ENCODE measurements at places on chromosomes 6 and 20.

- no peak overlapping the region for H3K4me3 ChIP-seq
- H3K36me3 ChIP-seq: no peaks in the 10 kb centered on the region
- no peaks in the 10 kb centered on the region for H3K27me3 ChIP-seq
- H3K27ac ChIP-seq: no peak overlapping the region
- no peaks in the 10 kb centered on the region for H3K4me1 ChIP-seq
These were observed 145.7 kb downstream of the RIMS1 start for GRCh38 chr6:72032086-72032485.

DNA sequence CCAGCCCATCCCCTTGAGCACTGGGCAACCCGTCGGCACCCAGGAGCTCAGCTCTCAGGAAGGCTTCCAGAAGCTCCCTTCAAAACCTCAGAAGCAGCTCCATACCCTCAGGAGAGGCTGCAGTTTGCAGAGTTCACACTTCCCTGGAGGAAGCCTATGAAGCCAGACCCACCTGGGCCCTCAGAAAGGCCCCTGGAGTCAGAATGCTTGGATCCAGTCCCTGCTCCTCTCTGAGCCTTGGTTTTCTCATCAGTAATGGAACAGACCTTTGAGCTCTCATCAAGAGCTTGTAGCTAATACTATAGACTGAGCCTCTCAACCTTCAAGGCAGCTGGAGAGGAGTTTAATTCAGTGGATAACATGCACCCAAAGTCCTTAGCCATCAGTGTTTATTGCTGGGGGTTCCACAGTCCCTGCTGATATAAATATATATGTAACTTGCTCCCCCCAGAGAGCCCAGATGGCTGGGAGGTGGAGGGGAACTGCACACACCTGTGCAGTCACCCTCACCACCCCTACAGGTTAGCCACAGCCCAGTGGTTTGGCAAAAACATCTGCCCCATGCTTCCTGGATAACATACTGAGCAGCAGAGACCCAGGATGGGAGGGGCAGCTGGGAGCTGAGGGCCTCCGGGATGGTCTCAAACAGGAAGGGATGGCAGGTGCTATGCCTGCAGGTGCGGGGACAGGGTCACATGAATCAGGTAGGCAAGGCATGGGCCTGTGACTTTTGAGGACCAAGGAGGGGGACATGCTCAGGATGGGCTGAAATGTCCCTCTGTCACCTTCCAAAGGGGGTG is 120.1 kb downstream of the SNX5 start:
- H3K4me1 ChIP-seq: peaks cover 23% of the 10 kb centered on the region
- no peak overlapping the region for H3K4me3 ChIP-seq

DNA sequence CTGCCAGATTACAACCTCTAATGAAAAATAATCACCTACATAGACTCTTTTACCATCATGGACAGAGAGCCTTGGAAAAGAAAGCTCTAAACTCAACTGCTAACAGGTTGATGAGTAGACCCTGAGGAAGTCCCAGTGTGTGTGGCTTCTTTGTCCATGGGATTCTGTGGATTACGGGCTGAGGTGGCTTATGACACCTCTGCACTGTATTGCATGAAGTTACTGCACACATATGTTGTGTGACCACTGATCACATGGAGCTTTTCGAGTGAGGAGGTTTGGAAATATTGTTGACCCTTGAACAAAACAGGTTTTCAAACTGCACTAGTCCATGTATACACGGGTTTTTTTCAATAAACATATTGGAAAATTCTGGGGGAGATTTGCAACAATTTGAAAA is 124.4 kb downstream of the RIN2 start:
- no peak overlapping the region for H3K4me3 ChIP-seq
- H3K4me1 ChIP-seq: no peaks in the 10 kb centered on the region
- H3K27me3 ChIP-seq: no peaks in the 10 kb centered on the region
- no peaks in the 10 kb centered on the region for H3K36me3 ChIP-seq

GRCh38 chr6:12508553-12508952 is 208.0 kb upstream of the PHACTR1 start:
- no peak overlapping the region for H3K4me3 ChIP-seq
- peaks cover 19% of the 10 kb centered on the region for H3K27me3 ChIP-seq
- no peak for ATAC-seq
- no peaks in the 10 kb centered on the region for H3K4me1 ChIP-seq

GRCh38 chr6:4563156-4563555 is 213.0 kb upstream of the CDYL start:
- ATAC-seq: no peak
- peaks cover 5% of the 10 kb centered on the region for H3K27me3 ChIP-seq
- no peak overlapping the region for H3K4me3 ChIP-seq
- no peaks in the 10 kb centered on the region for H3K4me1 ChIP-seq

DNA sequence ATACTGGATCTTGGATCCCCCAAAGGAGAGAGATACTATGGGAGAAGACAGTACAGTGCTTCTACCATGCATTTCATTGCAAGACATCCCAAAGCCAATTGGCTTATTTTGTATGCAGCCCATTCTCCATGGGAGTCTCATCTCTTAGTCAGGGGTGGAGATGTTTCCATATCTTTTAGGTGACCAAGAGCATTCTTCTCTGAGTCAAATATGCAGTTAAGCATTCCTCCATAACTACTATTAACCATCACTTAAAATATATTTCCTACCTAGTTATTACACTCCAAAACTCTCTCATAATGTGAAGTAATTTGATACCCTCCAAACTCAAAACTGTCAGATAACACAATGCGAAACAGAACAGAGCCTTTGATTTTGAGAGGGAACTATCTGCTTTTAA is 542.6 kb downstream of the HDGFL1 start:
- H3K36me3 ChIP-seq: no peaks in the 10 kb centered on the region
- no peak overlapping the region for H3K27ac ChIP-seq
- no peak for ATAC-seq
- H3K4me3 ChIP-seq: no peak overlapping the region
- no peaks in the 10 kb centered on the region for H3K27me3 ChIP-seq
- no peaks in the 10 kb centered on the region for H3K4me1 ChIP-seq

DNA sequence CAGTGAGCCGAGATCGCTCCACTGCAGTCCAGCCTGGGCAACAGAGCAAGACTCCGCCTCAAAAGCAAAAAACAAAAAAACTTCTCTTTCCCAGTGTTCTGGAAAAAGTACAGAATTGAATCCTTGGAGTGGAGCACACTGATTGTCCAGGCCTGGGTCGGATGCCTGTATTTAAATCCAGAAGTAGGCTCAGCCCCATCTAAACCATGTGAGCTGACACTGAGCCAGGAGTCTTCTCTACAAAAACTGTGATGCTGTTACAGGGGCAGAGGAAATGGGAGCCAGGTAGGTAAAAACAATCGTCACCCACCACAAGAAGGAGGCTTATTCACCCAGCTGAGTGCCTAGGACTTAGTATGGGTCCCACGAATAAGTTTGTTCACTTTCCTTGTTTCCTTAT is 43.0 kb upstream of the PTPN1 start:
- H3K36me3 ChIP-seq: no peaks in the 10 kb centered on the region
- peaks cover 11% of the 10 kb centered on the region for H3K4me1 ChIP-seq
- no peak for ATAC-seq
- no peak overlapping the region for H3K4me3 ChIP-seq
- H3K27ac ChIP-seq: no peak overlapping the region
- H3K27me3 ChIP-seq: no peaks in the 10 kb centered on the region

GRCh38 chr6:105345506-105345905 is 57.4 kb downstream of the PREP start:
- no peaks in the 10 kb centered on the region for H3K27me3 ChIP-seq
- peaks cover 7% of the 10 kb centered on the region for H3K4me1 ChIP-seq
- peaks cover 79% of the 10 kb centered on the region for H3K36me3 ChIP-seq
- no peak overlapping the region for H3K4me3 ChIP-seq
- ATAC-seq: no peak
- no peak overlapping the region for H3K27ac ChIP-seq

DNA sequence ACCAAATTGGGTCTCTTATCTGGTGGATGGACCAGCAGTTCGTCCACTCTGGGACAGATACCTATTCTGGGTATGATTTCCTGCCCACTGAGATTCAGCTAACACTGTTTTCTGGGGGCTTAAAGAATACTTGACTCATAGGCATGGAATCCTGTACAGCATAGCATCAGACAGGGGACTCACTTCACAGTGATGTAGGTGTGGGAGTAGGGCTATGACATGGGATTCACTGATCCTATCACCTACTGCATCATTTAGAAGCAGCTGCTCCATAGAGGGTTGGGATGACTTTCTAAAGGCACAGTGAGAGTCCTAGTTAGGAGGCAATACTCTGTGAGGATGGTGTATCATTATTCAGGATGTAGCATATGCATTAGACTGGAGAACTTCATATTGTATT is 74.5 kb upstream of the AHI1 start:
- no peak overlapping the region for H3K4me3 ChIP-seq
- no peak for ATAC-seq
- H3K36me3 ChIP-seq: no peaks in the 10 kb centered on the region
- H3K4me1 ChIP-seq: no peaks in the 10 kb centered on the region

GRCh38 chr6:49415358-49415757 is 47.7 kb downstream of the MMUT start:
- no peak overlapping the region for H3K4me3 ChIP-seq
- H3K27ac ChIP-seq: no peak overlapping the region
- H3K4me1 ChIP-seq: no peaks in the 10 kb centered on the region
- peaks cover 9% of the 10 kb centered on the region for H3K27me3 ChIP-seq
- no peaks in the 10 kb centered on the region for H3K36me3 ChIP-seq

DNA sequence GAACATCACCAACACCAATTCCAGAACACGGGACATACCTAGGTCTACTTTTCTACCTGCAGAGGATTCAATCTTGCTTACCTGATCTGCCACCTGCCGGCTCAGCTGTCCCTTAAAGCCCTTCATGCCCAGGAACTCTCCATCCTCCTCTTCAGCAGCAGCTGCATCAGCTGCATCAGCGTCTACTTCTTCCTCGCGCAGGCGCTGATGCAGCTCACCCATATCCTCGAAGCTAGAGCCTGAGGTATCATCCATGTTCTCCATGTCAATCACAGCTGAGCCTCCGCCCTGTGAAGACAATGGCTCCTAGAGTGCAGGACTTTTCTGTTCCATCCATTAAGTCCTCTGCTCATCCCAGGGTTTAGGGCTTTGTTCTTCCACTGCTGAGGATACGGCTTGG is 918 bp downstream of the YIPF3 start:
- no peak overlapping the region for H3K27ac ChIP-seq
- no peaks in the 10 kb centered on the region for H3K36me3 ChIP-seq
- no peaks in the 10 kb centered on the region for H3K27me3 ChIP-seq
- no peak overlapping the region for H3K4me3 ChIP-seq

DNA sequence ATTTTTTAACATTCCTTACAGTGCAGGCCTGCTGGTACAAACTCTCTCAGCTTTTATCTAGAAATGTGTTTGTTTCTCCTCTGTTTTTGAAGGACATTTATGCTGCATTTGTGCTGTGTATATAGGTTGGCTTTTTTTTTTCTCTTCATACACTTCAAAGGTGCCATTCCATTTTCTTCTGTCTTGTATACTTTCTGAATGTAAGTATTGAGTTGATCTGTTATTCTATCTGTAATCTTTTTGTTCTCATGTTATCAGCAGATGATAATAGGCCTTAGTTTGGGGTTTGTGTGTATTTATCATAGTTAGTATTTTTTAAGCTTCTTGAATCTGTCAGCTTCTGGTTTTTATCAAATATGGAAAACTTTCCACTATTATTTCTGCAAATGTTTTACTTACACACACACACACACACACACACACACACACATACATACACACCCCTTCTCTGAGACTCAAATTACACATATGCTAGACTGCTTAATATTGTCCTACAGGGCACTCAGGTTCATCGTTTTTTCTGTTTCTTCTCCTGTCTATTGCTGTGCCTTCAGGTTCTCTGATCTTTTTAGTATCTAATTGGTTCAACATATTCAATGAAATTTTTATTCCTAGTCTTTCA is 74.6 kb downstream of the RPP40 start:
- ATAC-seq: no peak
- H3K4me3 ChIP-seq: no peak overlapping the region
- H3K27me3 ChIP-seq: no peaks in the 10 kb centered on the region
- no peaks in the 10 kb centered on the region for H3K36me3 ChIP-seq

DNA sequence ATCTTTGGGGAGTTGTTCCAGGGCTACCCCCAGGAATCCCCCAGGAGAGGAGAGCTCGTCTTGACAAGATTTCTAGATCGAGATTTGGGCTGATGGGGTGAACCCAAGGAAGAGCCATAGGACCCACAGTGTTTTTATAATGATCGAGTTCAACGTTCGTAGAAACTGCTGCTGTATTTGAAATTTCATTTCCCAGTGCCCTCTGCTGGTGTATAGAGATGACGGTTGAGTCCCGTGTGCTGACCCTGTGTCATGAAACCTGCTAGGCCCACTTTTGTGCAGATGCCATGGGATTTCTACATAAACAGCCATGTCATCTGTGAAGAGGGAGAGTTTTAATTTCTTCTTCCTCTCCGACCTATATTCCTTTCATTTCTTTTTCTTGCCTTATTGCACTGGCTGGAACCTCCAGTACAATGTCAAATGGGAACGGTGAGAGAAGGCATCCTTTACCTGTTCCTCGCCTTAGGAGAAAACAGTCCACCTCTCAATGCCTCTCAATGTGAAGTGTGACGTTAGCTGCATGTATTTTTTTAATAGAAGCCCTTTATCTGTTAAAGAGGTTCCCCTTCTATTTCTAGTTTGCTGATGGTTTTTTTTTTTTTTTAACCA is 28.6 kb upstream of the NTSR1 start:
- peaks cover 3% of the 10 kb centered on the region for H3K27me3 ChIP-seq
- no peak overlapping the region for H3K4me3 ChIP-seq
- ATAC-seq: no peak
- peaks cover 5% of the 10 kb centered on the region for H3K4me1 ChIP-seq

DNA sequence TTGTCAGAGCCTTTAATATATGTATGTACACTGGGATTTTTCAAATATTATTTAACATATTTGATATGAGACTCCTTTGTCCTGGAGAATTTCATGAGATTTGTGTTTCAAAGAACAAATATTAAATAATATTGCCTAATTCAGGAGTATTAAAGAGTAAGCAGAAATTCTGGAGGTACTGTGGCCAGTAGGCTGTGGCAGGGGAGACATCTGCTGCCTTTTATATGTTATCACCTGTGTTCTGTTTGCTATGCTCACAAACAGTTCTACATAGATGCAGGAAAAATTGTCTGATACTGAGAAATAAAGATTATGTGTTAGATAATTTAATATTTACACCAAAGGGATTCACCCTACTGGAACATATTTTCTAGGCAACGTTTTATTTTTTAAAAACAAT is 395.4 kb upstream of the SLC35B3 start:
- no peaks in the 10 kb centered on the region for H3K4me1 ChIP-seq
- H3K27ac ChIP-seq: no peak overlapping the region
- H3K27me3 ChIP-seq: no peaks in the 10 kb centered on the region
- no peak overlapping the region for H3K4me3 ChIP-seq
- no peaks in the 10 kb centered on the region for H3K36me3 ChIP-seq
- ATAC-seq: no peak

DNA sequence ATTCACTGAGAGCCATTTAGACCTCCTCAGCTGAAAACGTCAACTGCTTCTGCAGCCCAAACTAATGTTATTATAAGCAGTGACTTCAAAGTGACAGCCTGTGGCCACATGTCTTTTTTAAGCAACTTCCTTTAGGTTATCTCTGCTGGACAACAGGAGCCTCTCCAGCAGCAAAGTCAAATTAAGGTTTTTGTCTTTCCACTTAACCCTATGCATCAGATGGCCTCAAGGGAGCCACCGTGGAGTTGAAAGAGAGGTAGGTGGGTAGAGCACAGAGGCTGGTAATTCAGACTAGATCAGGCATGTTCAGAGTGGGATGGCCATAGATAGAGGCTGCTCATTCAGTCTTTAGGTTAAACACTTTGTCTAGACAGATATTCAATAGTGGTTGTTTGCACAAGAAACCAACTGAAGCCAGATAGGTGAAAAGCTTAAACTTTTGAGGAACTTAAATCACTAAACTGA is 300.6 kb upstream of the ECI2 start:
- H3K36me3 ChIP-seq: no peaks in the 10 kb centered on the region
- H3K27ac ChIP-seq: no peak overlapping the region

GRCh38 chr20:2729251-2729713 is 36.7 kb downstream of the EBF4 start:
- peaks cover 6% of the 10 kb centered on the region for H3K4me1 ChIP-seq
- no peaks in the 10 kb centered on the region for H3K27me3 ChIP-seq
